Cardiac septum (tissue), 1 donor: ENCODE measurements at places on chromosomes 12 and 14.

DNA sequence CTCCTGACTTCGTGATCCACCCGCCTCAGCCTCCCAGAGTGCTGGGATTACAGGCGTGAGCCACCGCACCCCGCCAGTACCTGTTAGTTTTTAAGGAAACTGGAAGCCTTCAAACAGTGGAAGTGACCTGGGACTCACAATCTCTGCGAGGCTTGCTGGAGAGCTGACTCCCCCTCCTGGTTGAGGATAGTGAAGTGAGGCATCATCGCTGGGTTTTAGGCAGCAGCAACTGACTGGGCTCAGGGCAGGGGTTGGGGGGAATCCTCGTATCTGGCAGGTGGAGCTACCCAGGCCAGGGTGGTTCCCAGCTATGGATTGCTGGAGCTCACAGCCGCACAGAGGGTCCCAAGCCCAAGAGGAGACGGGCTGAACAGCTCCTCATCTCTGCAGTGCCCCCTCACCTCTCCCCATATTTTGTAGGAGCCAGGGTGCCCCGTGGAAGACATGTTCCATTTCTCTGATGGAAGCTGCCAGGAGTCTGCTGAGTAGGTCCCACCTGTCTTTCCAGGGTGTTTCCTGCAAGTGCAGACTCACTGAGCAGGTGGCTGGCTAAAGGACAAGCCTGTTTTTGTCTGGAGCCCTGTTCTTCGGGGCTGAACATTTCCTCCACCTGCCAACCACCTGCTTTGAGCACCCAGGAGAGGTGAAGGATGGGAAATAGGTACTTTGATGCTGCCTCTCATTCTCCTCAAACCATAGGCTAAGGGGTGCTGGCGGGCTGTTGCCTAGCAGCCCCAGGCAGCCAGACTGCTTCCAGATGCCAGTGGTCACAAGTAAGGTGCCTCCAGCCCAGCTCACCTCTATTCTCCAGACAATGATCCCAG is 3.1 kb downstream of the AVIL start:
- no peak for DNase-seq

DNA sequence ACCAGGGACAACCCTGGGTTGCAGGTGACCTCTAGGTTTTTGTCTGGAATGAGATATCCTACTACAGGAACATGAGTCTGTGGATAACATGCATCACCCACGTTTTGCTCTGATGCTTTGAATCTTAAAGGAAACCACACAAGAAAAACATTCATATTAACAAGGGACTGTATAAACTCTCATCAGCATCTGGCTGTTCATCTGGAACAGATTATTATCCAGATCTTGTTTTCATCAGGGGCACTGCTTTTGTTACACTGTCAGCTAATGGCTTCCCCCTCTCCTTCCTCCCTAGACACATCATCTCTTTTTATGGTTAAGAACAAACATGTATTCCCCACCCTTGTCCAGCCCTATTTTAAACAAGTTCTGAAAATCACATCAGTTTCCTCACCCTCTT is 1095.7 kb downstream of the AACS start:
- DNase-seq, result no peak

DNA sequence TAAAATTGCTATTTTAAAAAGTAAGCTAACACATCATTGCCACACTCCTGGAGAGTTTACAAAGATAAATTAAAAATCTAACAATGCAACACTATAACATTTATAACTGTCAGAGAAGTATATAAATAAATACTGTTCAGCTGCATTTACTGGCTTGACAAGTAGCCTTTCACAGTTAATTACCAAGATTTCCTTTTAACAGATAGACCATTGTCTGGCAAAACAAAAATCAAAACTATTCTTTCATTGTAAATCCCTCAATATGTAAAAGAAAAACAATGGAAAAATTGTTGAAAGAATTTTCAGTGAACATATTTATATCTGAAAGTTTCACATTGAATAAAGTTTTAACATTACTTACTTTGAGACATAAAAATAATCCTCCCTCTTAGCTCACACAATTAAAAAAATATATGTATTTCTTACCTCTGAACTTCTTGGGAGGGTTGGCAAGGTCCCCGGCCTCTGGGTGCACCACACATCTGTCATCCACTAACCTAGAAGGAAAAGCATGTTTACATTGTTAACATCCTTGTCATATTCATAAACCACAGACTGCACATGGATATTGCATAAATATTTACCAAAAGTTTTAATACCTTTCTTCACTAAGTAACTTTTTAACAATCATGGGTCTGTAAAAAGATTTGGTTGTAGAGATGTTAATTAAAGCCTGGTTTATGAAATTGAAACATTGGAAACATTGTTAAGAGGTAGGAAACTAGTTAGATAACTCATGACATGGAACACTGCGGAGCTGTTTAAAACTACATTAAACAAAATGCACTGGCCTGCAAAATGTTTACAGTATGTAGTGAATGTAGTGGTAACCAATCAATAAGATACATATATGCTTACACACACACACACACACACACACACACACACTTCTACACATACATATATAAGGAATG is 43.0 kb downstream of the ITPR2 start:
- no peak for DNase-seq

- DNase-seq, result peak; percentile 50
These were observed 140.5 kb downstream of the ZFP36L1 start for GRCh38 chr14:68652433-68652690.

GRCh38 chr14:90062127-90062794 is 467 bp downstream of the KCNK13 start:
- no peak for DNase-seq

- no peak for DNase-seq
These were observed 27.3 kb downstream of the NTF3 start for GRCh38 chr12:5459051-5459782.

- DNase-seq, result peak; percentile 87
These were observed 11.3 kb upstream of the ABHD12B start for GRCh38 chr14:50860478-50861086.

DNA sequence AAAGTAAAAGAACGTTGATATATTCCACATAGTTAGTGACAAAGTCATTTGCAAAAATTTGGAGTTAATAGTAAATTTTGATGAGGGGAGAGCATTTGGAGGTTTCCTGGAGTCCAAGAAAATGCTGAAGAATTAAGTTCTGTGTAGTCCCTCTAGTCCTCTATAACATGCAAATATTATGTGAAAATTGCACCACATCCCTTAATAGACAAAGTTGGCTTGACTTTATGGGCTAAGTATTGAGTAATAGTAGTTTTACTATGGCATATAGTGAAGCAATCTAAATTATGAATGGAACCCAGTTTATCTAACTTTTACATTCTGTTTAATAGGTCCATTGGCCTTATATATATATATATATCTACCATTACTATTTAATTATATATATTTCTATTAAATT is 66.4 kb upstream of the DCN start:
- no peak for DNase-seq

DNA sequence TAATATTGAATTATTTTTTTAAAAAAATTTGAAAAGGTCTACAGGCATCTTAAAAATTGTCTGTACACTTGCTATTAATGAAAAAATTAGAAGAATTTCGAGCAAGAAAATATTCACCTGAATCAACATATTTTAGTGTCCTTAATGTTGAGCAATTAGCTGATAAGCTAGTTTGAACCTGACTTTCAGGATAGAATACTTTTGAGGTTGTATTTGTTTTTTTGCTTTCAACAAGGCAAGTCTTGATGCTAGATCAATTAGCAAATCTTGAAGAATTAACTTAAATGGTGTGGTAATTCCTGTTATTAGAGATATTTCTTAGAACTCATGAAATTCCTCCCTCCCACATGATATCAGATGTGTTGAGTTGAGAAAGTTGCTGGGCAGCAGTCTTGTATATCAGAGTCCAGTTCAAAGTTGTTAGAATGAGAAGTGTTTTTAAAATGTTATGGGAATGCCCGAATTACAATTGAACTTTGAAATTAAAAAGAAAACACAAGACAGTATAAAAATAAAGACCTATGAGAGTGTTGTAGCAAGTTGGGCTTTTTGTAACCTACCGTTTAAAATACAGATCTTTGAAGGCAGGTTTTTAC is 119.2 kb downstream of the TRMT5 start:
- no peak for DNase-seq

DNA sequence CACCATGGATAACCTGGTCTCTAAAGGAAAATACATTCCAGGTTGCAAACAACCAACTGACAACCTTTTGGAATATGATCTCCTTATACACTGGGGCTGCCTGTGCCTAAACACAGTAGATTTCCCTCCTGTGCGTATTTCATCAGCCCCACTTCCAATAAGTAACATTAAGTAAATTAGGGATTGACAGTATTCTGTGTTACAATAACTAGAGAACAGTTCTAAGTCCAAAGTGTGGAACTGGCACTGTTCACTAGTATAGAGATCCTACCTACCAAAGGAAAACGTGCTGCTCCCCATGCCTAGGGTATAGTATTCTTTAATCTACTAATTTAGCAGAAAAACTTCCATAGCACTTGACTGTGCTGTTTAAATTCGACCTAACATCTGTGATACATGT is 82.8 kb downstream of the SLC38A1 start:
- no peak for DNase-seq

DNA sequence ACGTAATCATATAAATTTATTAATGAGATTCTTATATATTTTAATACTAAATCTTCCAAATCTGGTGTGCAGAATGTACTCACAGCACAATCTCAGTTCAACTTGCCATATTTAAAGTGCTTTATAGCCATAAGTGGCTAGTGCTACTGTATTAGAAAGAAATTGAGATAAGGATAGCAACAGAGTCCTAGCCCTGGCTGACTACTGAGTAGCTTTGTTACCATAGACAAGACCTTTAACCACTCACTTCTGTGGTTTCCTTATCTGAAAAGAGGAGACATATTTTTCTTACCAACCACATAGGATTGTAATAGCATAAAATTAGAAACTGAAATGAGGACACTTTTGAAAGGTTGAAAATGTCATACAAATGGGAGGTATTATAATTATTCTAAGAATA is 2.0 kb upstream of the CHURC1 start:
- no peak for DNase-seq

DNA sequence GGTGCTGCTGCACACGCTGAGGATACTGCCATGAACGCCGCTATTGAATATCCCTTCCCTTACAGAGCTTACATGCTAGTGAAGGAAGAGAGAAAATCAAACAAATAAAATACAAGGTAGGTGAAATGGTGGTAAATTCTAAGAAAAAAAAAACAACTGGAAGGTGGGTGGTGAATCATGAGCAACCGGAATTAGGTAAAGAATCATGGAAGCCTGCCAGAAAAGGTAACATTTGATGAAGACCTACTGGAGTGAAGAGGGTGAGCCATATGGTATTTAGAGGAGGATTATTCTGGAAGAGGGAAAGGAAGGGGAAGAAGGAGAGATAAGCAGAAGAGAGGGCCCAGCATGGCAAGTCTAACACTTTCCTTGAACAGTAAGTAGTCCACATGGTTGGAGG is 76.1 kb downstream of the LRIG3 start:
- DNase-seq, result no peak

GRCh38 chr14:45034730-45035129 is 49.2 kb upstream of the PRPF39 start:
- DNase-seq, result no peak

DNA sequence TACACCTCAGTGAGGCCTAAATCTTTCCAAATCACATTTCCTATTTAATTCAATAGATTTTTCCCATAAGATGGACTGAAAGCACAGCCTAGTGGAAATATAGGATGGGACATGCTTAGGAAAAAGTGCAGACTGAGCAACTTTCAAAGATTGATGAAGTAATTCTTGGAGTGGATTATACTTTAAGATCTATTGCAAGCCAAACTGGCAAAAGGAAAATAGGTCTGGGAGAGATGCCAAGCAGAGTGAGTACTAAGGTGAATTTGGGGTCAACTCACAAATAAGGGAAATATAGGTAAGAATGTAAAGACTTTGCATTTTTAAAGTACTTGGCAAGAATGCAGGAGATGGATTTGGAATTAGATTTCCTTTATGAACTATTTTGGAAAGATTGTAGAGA is 170.2 kb upstream of the FOXG1 start:
- DNase-seq, result no peak

- no peak for DNase-seq
These were observed 248.9 kb downstream of the PAX9 start for GRCh38 chr14:36910578-36910977.

DNA sequence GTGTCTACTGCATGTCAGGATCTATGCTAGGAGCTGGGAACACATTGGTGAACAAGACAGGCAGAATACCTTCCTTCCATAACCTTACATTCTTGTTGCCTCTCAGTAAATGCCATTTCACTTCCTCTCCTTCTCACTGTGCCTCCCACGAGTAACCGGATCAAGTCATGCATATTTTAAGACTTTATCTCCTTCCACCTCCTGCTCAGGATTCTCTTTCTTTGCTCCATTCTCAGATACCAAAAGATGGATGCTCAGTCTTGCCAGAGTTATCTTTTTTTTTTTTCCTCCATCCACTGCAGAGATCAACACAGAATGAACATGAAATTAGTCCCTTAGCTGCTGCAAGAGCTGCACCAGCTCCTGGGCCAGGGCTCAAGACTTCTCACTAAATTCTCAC is 20.0 kb upstream of the APPL2 start:
- DNase-seq, result no peak

DNA sequence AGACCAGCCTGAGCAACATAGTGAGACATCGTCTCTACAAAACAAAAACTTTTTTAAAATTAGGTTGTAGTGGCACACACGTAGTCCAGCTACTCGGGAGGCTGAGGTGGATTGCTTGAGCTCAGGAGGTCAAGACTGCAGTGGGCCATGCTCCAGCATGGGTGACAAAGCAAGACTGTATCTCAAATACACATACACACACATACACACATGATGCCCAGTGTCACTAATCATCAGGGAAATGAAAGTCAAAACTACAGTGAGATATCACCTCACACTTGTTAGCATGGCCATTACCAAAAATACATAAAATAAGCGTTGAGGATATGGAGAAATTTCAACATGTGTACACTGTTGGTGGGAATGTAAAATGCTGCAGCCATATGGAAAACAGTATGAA is 33.2 kb upstream of the KICS2 start:
- no peak for DNase-seq

DNA sequence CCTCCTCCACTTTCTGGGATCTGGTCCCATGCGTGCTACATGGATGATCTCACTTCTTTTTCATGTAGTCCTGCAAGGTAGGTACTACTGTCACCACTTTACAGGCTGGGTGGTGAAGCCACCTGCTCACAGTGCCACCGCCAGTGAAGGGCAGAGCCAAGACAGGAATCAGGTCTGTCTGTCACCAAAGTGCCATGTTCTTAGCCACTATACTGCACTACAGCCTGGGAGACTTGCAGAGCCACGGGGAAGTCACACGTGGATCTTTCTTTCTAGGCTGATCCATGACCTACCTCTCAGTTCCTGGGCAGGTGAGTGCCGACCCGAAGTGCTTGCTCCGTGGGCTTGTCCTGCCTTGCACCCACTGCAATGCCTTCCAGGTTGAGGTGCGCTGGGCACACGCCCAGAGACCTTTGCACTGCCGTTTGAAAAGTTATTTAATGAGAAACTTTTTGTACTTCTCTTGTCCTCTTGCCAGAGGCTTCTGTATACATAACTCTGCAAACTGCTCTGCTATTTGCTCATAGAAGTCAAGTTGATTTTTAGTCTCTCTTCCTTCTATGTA is 19.7 kb upstream of the CLMN start:
- peak; percentile 58 for DNase-seq

DNA sequence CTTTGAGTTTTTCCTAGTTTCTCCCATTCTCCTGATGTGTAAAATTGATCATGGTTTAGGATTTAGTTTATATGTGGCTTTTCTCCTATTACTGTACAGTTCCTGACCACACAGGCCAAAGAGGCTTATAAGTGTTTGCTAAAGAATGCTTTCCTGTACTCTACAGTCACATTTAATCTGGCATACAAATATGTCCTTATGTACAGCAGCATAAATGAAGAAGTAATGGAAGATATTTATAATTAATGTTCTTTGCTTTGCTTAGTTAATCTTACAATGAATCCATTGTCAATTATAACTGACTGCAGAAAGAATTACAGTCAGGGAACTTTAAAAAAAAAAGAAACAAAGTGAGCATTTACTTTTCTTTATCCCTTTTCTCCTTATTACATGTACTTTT is 293.9 kb downstream of the KCNC2 start:
- DNase-seq, result no peak
